T1000 (cell line): ENCODE measurements at places on chromosomes 11 and 22.

DNA sequence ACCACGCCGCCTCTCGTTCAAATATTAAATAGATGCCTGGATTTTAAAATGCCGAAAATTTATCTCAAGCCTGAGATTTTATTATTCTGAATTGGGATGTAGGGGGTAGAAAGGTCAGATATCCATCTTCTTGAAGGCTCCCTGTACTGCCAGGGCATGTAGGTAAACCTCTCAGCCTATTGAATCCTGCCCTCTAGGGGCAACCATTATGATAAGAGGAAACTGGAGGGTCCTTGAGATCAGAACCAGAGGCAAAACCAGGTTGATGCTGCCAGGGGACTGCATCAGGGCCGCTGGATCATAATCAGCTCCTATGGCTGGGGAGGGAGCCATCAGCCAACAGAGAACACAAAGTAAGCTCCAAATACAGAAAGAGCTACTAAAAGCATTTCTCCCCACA, 92.4 kb downstream of the KCNC1 start:
- no peak for DNase-seq

DNA sequence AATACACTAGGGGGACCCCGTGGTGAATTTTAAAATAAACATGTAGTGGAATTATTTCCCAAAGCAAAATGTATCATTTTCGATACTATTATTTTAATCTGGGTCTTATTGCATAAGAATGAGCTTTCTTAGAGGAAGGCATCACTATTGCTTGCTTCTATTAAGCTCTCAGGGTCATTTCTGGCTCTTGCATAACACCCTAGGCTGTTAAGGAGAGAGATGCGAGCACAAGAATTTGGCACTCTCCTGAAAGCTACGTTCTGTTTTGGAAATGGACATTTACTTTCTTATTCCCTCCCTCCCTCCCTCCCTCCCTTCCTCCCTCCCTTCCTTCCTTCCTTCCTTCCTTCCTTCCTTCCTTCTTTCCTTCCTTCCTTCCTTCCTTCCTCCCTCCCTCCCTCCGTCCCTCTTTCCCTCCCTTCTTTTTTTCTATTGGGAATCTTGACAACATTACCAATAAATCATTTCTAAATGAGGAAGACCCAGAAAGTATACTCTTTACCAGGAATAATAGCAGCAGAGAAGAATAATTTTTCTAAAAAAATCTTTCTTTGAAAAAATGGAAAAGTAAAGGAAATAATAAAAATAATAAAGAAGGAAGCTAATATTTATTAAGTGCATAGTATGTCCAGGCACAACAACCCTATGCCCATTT, 83.6 kb upstream of the BDNF start:
- DNase-seq = no peak

DNA sequence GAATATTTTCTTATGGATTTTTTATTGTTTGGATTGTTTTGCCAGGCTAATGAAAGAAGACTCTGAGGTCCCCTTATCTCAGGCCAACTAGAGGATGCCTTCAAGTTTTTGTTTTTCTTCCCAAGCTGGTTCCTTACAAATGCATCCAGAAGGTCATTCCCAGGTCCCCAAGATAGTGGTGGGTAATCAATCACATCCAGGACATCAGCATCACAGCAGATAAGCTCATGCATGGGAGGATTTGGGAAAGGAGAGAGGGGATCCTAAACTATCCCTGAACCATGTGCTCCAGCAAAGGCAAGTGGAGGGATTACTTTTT, 20.7 kb downstream of the FZD4 start:
- DNase-seq = no peak

DNA sequence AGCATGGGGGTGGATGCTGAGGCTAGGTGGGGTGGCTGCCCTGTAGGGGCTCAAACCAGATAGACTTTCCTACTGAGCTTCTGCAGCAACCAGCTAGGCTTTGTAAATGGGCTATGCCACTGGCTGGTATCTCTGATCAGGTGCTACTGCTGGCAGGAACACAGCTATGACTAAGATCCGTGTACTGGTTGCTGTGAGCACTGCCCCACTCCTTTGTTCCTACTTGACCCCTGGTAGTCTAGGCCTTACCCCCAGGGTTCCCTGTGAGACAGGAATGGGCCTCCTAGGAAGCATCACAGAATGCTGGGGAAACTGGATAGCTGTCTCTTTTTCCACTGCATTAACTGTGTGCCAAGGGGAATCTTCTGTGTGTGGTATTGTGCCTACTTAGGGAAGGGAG, 58.4 kb upstream of the GAB2 start:
- DNase-seq = no peak

DNA sequence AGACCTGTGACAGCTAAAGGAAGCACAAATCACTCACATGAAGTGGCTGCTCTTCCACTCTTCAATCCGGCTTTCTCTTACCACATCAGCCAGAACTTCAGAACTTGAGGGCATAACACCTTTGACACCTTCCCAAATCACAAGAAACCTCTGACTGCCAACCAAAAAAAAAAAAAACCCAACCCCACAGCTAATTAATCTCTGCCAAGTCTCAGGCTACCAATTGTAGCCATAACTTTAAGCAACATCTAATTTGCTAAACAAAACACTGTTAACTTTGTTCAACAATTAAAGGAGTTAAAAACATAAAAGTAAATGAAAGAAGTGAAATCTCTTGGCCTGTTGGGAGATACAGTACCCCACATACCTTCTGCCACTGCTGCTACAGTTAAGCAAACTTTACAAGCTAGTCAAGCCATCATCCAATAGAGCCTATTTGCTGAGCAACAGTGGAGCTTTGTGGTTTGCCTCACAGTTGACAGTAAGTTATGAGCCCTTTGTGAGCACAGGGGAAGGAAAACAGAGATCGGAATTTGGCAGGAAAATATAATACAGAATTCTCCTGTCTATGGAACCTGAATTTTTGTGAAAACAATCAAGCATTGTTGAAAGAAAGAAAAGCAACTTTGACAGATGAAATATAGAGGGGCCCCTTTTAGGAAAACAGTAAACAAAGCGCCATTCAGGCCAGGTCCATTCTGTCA, at the start of gene SOX6:
Gene SOX6, minus strand, starts transcription at position 490 of the 704 bp plus-strand sequence. CDS start 15,298 bp downstream, outside the sequence.
- DNase-seq = no peak

DNA sequence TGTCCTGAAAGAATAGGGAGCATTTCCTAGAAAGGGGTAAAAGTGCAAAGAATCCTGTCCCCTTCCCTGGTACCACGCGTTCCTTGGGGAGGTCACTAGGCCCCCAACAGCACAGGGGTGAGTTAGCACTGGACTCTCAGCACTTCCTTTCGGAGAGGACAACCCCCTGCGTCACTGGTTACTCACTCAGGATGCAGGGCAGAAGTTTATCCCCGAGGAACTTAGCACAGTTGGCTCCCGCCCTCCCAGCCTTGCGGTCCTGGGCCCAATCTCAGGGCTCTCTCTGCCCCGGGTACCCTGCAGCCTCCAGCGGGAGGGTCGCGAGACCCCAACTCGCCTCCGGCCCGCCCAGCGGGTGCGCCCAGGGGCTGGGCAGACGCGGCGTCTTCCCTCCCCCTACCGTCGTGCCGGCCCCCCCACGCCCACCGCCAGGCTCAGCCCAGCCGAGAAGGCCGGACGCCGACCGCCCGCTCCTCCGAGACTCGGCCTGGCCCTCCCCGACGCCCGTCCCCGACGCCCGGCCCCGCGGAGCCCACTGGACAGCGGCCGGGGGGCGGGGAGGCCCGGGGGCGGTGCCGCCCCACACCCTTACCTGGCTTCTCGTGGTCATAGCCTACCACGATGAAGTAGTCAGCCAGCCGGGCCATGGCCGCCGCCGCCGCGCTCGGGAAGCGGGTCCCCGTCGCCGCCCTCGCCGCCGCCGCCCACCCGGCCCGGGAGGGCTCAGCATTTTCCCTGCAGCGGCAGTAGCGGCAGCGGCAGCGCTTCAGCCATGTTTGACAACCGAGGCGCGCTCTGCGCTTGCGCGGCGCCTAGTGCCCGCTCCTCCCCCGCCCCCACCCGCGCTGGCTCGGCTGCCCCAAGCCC, at the start of gene SBF2:
Gene SBF2, minus strand, starts transcription at position 797 of the 867 bp plus-strand sequence. Its CDS starts 150 bp downstream, at position 647.
- DNase-seq = peak; percentile 65

DNA sequence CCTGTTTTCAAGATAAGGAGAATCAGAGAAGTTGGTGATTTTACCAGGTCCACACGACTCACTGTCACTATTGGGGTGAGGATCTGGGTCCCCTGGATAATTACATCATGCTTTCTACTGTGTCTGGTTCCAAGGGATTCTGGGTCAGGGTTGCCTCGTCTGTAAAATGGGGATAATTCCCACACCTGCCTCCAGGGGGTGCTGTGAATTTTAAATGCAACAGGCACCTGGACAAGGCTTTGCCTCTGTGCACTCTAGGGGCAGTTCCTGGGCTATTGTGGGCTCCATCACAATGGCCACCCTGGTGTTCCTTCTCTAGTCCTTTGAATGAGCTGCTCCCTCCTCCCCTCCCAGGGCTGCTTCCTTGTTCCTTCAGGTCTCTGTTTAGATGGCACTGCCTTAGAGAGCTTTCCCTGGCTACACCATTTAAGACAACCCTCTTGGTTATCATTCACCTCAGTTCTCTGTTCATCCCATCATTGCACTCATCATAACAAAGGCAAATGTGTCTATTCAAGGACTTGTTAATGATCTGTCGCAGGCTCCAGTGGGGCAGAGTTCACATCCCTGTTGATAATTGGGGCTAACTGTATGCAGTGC, 178.6 kb downstream of the MIAT start:
- no peak for DNase-seq

DNA sequence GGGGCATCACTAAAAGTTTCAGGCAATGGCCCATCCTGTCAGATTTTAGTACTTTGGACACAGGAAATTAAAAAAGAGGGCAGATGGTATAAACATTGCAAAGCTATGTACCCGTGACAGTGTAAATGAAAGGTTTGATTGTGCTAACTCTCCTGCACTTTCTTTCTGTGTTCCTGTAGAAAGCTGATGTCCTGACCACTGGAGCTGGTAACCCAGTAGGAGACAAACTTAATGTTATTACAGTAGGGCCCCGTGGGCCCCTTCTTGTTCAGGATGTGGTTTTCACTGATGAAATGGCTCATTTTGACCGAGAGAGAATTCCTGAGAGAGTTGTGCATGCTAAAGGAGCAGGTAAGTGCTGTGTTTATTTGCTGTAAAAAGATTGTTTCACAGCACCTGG, 10.3 kb downstream of the CAT start:
- no peak for DNase-seq

- DNase-seq = no peak
These were observed 84.1 kb downstream of the PDE2A start for GRCh38 chr11:72589802-72590761.

GRCh38 chr11:91700854-91701253, 523.8 kb upstream of the FAT3 start:
- DNase-seq = no peak

DNA sequence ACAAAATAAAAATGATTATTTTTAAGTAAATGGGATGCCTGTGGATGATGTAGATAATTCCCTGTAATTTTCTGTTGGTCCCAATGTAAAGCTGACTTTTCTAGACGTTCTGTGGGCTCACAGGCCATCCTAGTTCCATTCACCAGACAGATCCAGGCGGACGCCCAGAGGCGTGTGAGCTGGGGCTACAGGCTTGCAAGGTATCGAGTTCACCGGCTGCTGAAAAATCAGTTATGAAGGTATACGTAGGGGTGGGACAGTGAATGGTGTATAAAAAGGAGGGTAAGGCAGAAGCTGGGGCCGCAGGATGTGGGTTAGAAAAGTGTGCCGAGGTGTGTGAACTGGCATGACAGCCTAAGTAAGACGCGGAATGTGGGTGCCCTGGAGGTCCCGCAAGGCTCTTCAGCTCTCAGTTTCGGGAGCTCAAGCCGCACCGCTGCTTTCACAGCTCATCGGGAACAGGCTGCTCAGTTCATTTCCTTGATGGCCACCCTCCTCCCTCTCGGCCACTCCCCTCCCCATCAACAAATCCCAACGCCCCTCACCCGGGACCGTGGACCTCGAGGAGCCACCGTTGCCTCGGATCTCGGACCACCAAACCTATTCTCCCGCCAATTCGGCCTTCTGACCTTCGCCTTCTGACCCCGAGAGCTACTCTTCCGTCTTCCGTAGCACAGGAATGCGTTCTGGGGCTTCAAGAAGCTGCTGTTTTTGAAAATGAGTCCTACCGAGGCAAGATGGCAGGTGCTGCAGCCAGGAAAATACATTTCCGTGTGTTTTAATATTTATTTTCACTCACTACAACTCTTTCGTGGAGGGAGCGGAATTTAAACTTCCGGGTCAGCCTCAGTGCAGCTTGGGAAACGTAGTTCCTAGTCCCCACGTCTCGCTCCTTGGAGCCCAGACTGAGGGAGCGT, at the start of gene XNDC1N:
Gene XNDC1N, minus strand, starts transcription at position 775 of the 917 bp plus-strand sequence. CDS start 5,241 bp downstream, outside the sequence.
- DNase-seq = peak; percentile 87

DNA sequence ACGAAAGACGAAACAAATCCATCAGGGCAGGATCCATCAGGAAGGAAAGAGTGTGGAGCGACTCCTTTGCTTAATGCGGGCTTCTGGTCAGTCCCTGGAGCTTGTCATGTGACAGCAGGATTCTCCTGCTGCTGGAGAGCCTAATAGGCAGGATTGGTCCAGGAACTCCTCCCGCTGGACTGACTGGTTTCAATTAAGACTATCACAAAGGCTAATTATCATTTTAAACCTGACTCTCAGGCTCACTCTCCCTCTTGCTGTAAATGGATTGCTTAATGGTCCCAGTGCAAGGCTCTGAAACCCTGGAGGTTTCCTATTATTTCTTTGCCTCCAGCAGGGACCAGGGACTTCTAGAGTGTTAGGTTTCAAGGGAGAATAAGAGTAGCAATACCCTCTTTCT, 493.8 kb downstream of the NTM start:
- no peak for DNase-seq

DNA sequence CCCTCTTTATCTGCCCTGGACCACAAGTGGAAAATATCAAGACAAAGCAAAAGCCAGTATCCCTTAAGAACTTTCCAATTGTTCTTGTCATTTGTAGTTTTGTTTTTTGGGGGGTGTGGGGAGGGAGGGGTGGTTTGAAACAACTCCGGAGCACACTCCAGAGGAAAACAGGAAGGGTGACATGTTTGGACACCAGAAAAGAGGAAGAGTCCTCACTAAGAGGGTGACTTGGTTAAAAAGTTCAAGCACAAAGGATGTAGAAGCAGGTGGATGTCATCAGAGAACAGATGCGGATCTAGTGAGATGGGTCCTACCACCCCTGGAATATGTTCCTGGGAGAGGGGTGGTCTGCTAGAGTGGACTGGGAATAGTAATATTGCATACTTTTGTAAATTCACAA, 25.8 kb downstream of the ADAMTS8 start:
- no peak for DNase-seq

DNA sequence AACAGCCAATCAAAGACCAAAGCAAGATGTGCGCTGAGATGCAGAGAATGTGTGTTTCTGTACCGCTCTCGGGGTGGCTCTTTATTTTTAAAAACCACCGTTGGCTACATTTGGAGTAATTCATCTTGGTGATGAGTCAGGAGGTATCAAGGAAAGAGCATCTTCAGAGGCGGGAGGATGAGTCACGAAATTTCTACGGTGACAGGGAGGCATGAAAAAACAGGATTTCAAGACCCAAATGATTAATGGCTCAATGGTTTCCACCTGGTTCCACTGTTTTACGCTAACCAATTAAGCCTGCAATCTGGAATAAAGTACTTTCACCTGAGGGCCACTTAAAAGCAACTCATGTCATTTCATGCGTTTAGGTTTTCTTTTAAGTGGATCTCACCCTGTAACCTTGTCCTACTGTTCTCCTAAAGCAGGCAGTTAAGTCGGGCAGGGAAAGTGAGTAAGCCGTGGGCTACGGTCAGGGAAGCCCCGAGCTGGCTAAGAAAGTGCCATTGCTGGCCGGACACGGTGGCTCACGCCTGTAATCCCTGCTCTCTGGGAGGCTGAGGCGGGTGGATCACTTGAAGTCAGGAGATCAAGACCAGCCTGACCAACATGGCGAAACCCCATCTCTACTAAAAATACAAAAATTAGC, 74.6 kb downstream of the CELSR1 start:
- no peak for DNase-seq
